NCI-H2029 treated with DMSO at 0.1 percent for 48 hours (cell line): ENCODE measurements at places on chromosomes 1 and 21.
A peak's percentile ranks its signal among the peaks of the same experiment; 100 is the strongest.

DNA sequence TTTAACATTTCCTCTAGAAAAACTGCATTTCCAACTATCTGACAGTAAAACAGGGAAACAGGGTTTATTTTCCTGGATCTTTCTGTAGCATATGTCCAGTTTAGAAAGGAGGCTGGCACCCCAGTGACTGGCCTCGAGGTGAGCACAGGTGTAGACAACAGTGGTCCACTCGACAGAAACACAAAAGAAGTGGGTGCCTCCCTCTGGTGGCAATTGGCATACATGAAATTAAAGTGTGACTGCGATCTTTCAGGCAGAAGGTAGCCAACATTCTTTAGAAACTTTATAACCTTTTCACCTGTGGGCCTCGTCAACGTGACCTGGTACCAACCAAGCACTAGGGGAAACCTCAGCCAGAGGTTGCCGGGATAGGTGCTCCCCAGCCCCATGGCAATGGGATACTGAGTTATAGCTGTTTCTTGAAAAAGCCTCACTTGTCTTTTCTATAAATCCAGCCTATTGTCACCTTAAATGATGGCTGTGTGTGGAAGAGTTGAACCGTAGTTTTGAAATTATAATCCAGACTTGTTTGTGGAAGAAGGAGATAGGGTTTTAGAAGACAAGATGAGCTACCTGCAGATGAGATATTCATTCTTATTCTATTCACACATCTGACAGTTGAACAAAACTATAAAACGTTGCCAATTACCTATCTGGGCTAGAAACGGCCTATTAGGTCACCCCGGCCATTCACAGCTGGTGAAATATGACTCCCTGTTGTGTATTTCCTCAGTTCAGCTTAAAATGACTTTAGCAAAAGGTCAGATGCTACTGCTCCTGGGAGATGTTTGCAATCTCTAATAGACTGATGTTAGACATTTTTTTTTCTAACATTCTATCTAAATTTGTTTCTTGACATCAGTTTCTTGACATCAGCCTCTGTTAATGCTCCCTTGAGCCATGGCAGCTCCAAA lies 44.3 kb downstream of the PCP4 start:
- peak; percentile 56 for DNase-seq

GRCh38 chr1:211736351-211736915 lies 61.0 kb upstream of the NEK2 start:
- no peak for DNase-seq

- no peak for DNase-seq
These were observed 24.8 kb downstream of the ST6GALNAC5 start for GRCh38 chr1:76891931-76892622.

DNA sequence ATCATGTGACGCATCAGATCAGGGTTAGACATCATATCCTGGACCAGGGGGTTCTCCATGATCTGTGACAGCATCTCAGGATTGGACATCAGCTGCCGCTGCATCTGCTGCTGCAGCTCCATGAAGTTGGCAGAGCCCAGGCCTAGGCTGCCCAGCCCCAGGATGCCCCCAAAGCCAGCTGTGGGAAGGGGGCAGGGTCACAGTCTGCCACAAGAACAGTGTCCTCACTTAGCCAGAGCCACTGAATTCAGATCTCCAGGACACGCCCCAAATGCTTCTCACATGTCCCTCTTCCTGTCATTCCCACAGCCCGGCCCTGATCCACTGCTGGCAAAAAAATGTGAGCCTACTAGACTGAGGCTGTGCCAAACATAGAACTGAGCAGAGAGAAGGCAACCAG lies 3.2 kb downstream of the UBQLN4 start:
- no peak for DNase-seq

DNA sequence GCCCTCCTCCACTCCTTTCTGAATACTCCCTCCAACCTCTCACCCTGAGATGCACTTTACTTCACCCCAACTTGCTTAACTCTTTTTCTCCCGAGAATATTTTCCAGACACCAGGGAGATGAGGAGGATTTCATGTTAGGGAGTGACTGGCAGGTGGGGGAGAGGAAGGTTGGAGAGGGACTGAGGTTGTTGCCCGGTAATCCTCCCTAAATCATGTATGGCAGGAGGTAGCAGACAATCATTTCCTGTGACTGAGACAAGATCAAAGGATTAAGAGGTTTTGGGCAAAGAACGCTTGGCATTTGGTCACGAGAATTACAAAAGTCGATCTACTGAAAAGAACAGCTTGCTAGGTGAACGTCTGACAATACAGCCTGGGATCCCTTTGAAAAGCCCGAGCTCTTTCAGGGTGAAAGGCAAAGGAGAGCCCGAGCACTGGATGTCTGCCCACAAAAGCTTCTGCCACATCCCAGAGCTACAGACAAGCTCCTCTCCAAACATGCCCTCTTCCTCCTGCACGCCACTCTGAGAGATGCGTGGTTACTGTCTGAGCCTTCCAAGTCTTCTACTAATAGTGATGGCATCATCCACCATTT lies 154.1 kb downstream of the DAB1 start:
- DNase-seq: no peak

- DNase-seq: no peak
These were observed 106.8 kb downstream of the AK5 start for GRCh38 chr1:77388661-77389060.
